NCI-H1417 treated with DMSO at 0.1 percent for 48 hours (cell line): ENCODE measurements at places on chromosomes 6 and 20.

DNA sequence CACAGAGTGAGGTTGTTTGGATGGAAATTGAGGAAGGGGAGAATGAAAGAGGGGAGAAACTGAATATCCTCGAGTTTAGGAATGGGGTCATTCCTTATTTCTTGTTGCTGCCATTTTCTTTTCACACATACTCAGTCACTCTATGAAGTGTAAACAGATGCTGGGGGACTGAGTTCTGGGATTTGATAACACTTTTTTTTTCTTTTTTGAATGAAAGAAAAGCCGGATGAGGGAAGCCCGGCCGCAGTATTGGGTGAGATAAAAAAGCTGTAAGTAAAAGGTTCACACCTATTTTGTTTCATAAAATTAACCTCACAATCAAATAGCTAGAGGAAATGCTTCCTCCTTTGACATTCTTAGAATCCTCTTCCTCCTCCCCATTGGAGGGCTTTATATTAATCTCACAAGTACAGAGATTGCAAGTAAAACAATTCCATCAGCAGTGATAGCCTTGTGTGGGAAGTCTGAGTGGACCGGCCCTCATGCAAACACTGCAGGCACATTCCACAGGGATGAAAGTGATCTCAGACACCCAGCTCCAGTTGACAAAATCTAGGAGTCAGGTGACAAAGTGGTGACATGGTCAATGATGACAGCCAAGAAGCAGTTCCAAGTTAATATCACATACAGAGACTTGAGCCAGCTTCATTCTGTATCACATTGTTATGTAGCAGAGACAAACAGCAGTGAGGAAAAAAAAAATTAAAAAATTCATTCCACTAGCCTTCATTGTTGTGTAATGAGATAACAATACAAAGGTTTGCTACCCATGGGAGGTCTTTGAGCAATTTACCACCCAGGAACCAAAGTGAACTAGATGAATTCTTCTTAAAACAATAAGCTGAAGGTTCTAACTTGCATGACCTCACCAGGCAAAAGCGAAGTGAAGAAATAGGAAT lies 391.1 kb upstream of the HSF2 start:
- no peak for DNase-seq

GRCh38 chr6:36963451-36964290 lies 9.1 kb downstream of the PI16 start:
- no peak for DNase-seq

- DNase-seq = no peak
These were observed 106.8 kb downstream of the PDE10A start for GRCh38 chr6:165556116-165556843.

GRCh38 chr6:166644681-166645080 lies 17.6 kb upstream of the RPS6KA2 start:
- DNase-seq = no peak

DNA sequence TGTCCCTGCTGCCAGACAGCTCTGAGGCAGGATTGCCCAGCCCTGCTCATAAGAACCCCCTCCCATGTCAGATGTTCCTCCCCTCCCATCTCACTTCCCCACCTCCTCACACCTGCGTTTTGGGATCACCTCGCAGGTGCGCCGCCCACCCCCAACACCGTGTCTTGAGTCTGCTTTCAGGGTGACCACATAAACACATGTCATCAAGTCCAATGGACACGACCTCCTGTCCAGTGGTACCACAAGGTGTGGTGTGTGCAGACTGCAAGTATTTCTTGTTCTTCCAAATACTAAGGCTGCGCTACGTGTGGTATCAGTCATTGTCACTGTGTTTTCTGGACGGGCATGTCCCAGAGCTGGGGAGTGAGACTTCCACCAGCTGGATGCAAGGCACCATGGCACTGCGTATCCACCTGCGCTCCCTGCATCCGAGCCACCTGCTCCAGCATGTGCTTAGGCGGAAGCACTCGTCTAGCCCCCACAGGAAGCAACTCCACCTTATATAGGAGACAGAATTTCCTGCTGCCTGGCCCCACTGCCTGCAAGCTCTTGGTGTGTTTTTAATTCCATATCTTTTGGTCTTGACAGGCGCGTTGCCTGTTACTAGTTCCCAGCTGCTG lies 119.7 kb upstream of the NXT1 start:
- DNase-seq = no peak

GRCh38 chr6:133435065-133435728 lies 194.0 kb downstream of the EYA4 start:
- DNase-seq = no peak

DNA sequence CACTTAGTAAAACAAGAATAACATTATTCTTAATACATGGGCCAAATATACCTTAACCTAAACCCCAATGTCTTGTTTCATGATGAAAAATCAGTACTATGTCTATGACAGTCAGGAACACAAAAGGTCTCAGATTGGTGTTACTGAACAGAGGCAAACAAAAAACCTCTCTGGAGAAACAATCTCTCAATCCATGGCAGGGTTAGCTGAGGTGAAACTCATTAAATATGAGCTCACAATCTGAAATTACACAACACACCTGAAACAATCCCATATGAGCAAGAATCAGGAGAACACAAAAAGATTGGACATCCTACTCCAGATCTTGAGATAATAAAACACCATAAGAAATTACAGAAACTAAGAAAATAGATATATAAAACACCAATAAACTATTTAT lies 6.5 kb upstream of the SLC17A4 start:
- DNase-seq = no peak
